AG04450 (cell line): ENCODE measurements at places on chromosomes 3 and 15. TPM values are rescaled to one million over a fixed set of nuclear protein-coding genes. Genes with fewer than 3 reads are reported as not detected.

Gene POLQ
- 0.96 and 1.4 TPM in 2 replicates for polyA plus RNA-seq

Gene SNX1
- polyA plus RNA-seq = 77.6 and 78.6 TPM in 2 replicates

Gene RHOA
- polyA plus RNA-seq = 466 and 505 TPM in 2 replicates

Gene STARD9
- polyA plus RNA-seq = 2.2 and 3.0 TPM in 2 replicates

Gene GP5
- polyA plus RNA-seq = 0.06 and 0.10 TPM in 2 replicates

Gene COL8A1
- 101 and 147 TPM in 2 replicates for polyA plus RNA-seq
